ENCODE measurements at places on chromosomes 4 and X.

GRCh38 chr4:55730280-55730931 is 89.2 kb upstream of the EXOC1L start:
- no peak for DNase-seq
- no peaks in the 10 kb centered on the region for H3K27me3 ChIP-seq
- no peak overlapping the region for H3K27ac ChIP-seq
- no peaks in the 10 kb centered on the region for H3K36me3 ChIP-seq
- H3K4me1 ChIP-seq = peaks cover 11% of the 10 kb centered on the region

GRCh38 chr4:16720761-16721160 is 177.7 kb downstream of the LDB2 start:
- H3K4me3 ChIP-seq = no peak overlapping the region
- H3K27ac ChIP-seq = no peak overlapping the region
- H3K27me3 ChIP-seq = no peaks in the 10 kb centered on the region
- no peak for DNase-seq
- H3K36me3 ChIP-seq = no peaks in the 10 kb centered on the region
- H3K4me1 ChIP-seq = no peaks in the 10 kb centered on the region

GRCh38 chr4:138348055-138348454 is 105.9 kb upstream of the SLC7A11 start:
- peak overlapping the region; percentile 8 for H3K27ac ChIP-seq
- no peak for DNase-seq
- no peaks in the 10 kb centered on the region for H3K36me3 ChIP-seq
- no peaks in the 10 kb centered on the region for H3K27me3 ChIP-seq
- no peak overlapping the region for H3K4me3 ChIP-seq
- H3K4me1 ChIP-seq = peaks cover 8% of the 10 kb centered on the region

GRCh38 chrX:129953881-129954280 is 28.6 kb upstream of the BCORL1 start:
- no peak overlapping the region for H3K4me3 ChIP-seq
- no peaks in the 10 kb centered on the region for H3K36me3 ChIP-seq
- no peaks in the 10 kb centered on the region for H3K4me1 ChIP-seq
- DNase-seq = no peak
- H3K27ac ChIP-seq = no peak overlapping the region

DNA sequence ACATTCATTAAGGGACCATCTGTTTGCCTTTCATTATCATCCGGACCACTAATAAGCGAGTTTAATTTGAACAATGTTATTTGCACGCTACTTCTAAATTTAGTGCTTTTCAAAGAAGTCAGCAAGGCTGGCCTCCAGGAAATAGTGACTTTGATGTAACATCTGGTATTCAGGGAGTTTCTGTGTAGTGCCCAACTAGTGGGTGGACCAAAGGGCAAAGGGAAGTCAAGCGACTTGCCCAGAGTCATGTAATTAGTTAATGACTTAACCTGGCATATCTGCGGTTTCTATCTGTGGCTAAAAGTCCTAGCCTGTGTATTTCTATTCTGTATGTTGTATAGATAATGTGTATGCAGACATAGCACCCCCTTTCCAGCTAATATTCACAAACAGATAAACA is 56.3 kb upstream of the LCORL start:
- H3K27me3 ChIP-seq = no peaks in the 10 kb centered on the region
- no peak for DNase-seq
- H3K4me1 ChIP-seq = no peaks in the 10 kb centered on the region
- H3K27ac ChIP-seq = no peak overlapping the region

GRCh38 chr4:1283711-1284110 is 6.0 kb upstream of the MAEA start:
- H3K27me3 ChIP-seq = no peaks in the 10 kb centered on the region
- no peak for DNase-seq
- H3K36me3 ChIP-seq = no peaks in the 10 kb centered on the region
- H3K4me3 ChIP-seq = no peak overlapping the region
- H3K27ac ChIP-seq = no peak overlapping the region

GRCh38 chr4:52825460-52826090 is 36.5 kb upstream of the RASL11B start:
- no peaks in the 10 kb centered on the region for H3K27me3 ChIP-seq
- H3K4me3 ChIP-seq = no peak overlapping the region
- peaks cover 19% of the 10 kb centered on the region for H3K4me1 ChIP-seq
- H3K36me3 ChIP-seq = no peaks in the 10 kb centered on the region
- H3K27ac ChIP-seq = no peak overlapping the region
- no peak for DNase-seq

GRCh38 chr4:82688091-82688795 is 110.4 kb downstream of the SCD5 start:
- no peaks in the 10 kb centered on the region for H3K36me3 ChIP-seq
- H3K4me3 ChIP-seq = no peak overlapping the region
- H3K27me3 ChIP-seq = no peaks in the 10 kb centered on the region
- no peaks in the 10 kb centered on the region for H3K4me1 ChIP-seq
- no peak overlapping the region for H3K27ac ChIP-seq

GRCh38 chr4:143021384-143021783 is 163.3 kb upstream of the USP38 start:
- no peak overlapping the region for H3K27ac ChIP-seq
- no peak for DNase-seq
- no peak overlapping the region for H3K4me3 ChIP-seq
- no peaks in the 10 kb centered on the region for H3K36me3 ChIP-seq

DNA sequence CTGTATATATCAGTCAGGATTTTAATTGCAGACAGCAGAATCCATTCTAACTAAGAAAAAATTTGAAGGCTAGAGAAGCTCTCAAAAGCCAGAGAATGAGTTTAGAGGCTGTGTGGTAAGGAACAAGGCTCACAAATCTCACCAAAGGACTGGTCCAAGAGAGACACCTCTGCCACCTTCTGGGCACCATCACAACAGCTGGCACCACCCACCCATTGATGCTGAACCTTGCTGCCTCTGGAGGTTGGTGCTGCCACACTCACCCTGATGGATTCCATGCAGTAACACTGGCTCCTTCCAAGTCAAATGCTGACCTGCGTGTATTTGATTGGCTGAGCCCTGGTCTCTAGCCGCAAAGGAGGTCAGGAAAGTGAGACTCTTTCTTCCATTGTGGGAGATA is 100.8 kb downstream of the BEND2 start:
- no peaks in the 10 kb centered on the region for H3K36me3 ChIP-seq
- no peaks in the 10 kb centered on the region for H3K4me1 ChIP-seq
- no peak for DNase-seq
